ENCODE measurements at places on chromosomes 5 and 9. TPM values are rescaled to one million over a fixed set of nuclear protein-coding genes. Genes with fewer than 3 reads are reported as not detected.

Gene C5orf58
- total RNA-seq = not detected

Gene PCDHB11
- total RNA-seq = 5.9 TPM

- DNase-seq = peak; percentile 41
These were observed 557.4 kb upstream of the ZNF462 start for GRCh38 chr9:106305428-106306133.

DNA sequence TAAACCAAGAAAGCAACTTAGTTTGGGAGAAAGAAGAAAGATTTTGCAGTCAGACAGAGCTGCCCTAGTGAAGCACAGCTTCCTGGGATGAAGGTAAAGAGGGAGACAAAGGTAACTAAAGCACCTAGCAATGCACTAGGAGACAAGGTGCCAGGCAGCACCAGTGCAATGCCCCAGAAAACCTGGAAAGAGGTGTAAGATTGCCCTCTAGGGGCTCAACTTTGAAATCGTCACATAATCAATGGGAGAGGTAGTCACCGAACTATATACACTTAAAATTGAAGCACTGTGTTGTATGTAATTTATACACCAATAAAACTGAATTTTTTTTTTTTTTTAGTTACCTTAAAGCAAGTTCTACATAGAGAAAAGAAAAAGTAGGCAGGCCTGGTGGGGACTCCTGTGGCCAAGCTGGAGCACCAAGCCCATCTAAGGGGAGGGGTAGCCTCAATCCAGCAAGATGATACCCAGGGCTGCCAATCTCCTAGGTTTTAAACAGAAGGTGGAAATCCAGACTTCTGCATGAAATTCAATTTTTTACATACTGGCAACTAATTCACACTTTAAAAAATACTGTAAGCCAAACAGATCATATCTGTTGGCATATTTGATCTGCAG lies 48.2 kb downstream of the CDK5RAP2 start:
- peak; percentile 28 for DNase-seq

Gene SCGB3A2
- total RNA-seq = 5.8 TPM

GRCh38 chr9:135879237-135879601 lies 28.1 kb downstream of the CAMSAP1 start:
- DNase-seq = no peak

- DNase-seq = no peak
These were observed 20.8 kb downstream of the GBGT1 start for GRCh38 chr9:133142684-133143622.

Gene SLC6A19
- total RNA-seq = not detected

DNA sequence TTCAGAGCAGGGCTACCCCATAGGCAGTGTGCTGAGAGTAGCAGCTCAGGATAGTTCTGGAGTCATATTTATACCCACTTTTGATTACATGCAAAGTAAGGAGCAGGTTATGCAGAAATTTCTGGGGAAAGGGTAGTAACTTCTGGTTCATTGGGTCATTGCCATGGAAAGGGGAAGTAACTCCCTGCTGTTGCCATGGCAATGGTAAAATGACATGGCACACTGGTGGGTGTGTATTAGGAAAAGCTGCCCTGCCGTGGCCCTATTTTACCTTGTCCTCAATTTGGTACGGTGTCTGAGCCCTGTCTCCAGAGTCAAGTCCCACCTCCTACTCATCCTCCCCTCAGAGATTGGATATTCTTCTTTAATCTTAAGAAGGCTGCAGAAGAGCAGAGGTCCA lies 526.7 kb upstream of the TYRP1 start:
- no peak for DNase-seq

DNA sequence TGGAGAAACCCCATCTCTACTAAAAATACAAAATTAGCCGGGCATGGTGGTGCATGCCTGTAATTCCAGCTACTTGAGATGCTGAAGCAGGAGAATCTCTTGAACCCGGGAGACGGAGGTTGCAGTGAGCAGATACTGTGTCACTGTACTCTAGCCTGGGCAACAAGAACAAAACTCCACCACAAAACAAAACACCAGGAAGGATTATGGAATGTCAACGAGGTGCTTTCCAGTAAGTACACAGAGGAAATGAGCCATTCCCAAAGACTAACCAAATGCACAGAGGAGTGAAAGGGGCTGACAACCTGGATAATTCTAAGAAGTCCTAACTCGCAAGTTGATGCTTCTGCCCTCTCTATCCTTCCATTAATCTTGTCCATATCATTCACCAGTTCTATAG lies 126.1 kb upstream of the RETREG1 start:
- no peak for DNase-seq

Gene DRD1
- 0.21 TPM for total RNA-seq

GRCh38 chr5:92337772-92338234 lies 954.7 kb upstream of the ARRDC3 start:
- DNase-seq = no peak

DNA sequence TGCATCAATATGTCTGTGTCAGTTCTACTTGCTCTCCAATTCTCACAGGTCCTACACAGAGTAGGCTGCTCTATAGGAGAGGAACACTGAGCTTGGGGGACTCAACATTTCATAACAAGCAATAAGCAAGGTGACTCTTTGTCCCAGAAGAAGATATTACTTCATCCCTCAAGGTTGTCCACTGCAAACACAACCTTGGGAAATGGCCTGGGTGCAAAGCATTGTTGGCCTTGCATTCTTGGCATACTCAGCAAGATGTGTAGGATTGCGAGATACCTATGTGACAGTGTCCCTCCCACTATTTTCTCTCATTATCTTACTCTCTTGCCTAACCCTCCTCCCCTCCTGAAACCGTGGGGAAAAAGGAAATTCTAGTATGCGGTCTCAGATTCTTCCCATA lies 169.8 kb upstream of the FREM1 start:
- DNase-seq = no peak

DNA sequence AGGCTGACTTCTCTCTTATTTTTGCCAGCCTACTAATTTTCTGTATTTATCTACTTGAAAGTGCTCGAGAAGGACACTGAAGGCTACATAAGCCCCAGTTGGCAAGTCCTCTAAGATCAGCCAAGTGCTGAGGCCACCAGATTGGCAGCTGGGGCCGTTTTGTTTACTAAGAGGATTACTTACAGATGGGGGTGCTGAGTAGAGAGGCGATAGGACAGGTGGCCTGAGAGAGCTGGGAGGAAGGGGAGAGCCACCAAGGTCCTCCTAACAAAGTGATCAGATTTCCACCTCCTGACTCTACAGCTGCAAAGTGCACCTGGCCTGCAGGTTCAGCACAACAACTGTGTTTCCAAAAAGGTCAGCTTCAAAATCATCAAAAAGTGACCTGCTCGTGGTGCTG lies 32.9 kb downstream of the FRMD3 start:
- peak; percentile 79 for DNase-seq

Gene ARL14EPL
- not detected for total RNA-seq

GRCh38 chr5:149935431-149935901 lies 9.1 kb downstream of the PDE6A start:
- peak; percentile 65 for DNase-seq

DNA sequence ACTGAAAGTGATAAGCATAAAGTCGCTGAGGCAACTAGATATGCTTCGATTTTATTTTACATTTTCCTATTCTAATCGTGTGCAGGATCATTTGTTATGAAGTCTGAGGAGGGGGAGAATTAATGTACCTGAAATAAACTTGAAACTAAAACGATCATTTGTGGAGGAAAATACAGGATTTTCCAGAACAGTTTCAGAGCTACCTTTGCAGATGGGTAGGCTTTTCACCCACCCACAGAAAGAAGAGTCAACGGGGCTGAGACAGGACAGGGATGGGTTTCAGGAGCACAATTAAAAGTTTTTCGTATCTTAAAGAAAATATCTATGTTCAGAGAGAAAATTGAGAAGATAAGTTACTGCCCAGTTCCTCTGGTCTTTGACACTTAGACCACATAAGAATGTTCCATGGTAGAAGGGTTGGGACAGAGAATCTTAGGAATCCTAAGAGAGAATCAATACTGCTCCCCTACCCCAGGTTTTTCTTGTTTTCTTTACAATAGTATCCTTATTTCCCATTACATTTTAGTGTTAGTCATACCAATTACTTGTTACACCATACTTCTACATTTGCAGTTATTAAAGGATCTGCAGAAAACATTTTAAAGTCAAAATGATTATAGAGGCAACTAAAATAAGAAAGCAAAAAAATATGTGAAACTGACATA lies 211.4 kb downstream of the DEPDC1B start:
- no peak for DNase-seq
